ENCODE measurements at places on chromosomes 6 and 20.

DNA sequence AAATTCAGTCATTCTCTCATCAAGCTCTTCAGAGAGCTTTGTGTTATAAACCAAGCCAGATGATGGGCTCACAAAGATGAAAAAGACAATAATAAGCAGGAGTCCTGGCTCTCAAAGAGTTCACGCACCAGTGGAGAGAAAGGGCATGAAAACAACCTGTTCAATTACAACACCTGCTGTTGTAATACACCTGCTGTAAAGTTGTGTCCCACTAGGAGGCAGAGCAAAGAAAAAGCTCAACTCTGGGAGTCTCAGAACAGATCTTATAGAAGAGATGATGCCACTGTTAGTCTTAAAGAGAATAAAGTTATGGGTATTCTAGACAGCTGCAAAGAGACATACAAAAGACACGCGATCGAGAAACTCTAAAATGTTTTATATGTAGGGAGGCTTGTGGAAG, 100.6 kb downstream of the DCDC2 start:
- DNase-seq, result no peak

- DNase-seq, result no peak
Observed at GRCh38 chr20:44407402-44408184, 52.1 kb downstream of the HNF4A start.

- DNase-seq, result no peak
Observed at GRCh38 chr6:137043710-137044365, 927 bp downstream of the IL20RA start.

DNA sequence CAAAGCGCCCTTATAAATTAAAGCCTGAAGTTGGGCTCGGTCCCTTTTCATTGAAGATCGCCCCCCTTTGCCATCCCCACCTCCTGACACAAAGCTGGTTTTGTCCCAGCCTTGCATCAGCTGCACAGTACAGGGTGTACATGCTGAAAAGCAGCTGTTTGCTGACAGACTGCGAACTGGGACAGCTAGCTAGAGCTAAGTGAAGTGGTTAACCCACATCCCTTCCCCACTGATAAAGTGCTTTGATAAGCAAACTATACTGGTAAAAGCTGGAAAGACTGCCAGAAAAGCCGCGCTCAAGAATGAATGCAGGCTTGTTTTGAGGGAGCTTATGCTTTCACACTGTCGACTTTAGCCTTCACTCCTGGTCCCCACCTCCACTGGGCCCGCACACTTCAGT, 207.3 kb downstream of the GMDS start:
- DNase-seq, result peak; percentile 45

DNA sequence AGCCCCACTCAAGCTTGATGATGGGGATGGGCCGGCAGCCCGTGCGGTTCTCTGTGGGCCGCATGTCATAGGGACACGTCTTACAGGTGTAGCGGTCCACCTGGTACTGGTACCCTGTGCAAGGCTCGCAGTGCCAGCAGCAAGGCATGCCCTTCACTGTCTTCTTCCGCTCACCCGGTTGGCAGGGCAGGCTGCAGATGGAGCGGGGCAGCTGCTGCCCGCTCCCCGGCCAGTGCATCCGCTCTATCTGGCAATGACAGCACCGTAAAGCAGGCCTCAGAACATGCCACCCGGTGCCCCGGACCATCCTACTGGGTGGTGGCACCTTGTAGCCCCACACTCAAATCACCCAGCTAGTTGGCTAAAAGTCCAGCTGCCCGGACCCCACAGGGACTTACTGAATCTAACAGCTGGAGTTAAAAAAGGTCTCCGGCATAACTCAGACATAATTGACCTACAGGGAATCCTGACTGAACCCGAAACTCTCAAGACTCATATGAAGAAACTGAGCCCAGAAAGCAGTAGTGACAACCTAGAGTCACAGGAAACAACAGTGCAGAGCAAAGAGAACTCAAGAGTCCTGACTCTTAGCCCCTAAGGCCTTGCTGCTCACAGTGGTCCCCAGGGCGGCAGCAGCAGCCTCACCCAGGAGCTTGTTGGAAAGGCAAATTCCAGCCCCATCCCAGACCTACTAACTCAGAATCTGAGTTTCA, 109.4 kb downstream of the GRM4 start:
- DNase-seq, result no peak

Data from CD4-positive, alpha-beta T cell treated with Interleukin-21 for 1 hour (primary cell).